ENCODE measurements at places on chromosomes 12 and 14. TPM values are rescaled to one million over a fixed set of nuclear protein-coding genes. Genes with fewer than 3 reads are reported as not detected.

GRCh38 chr14:22952418-22952817 is 4.5 kb downstream of the HAUS4 start:
- H3K27ac ChIP-seq: no peak overlapping the region
- no peak overlapping the region for H3K4me3 ChIP-seq
- no peak for DNase-seq

PRPH gene
- total RNA-seq: 0.62 TPM

- no peaks in the 10 kb centered on the region for H3K27me3 ChIP-seq
- no peak for DNase-seq
- H3K36me3 ChIP-seq: no peaks in the 10 kb centered on the region
- H3K4me1 ChIP-seq: no peaks in the 10 kb centered on the region
Observed at GRCh38 chr14:24534286-24534685, 26.2 kb upstream of the CMA1 start.

- no peak for DNase-seq
- H3K27me3 ChIP-seq: peaks cover 3% of the 10 kb centered on the region
- peaks cover 3% of the 10 kb centered on the region for H3K4me1 ChIP-seq
- H3K36me3 ChIP-seq: no peaks in the 10 kb centered on the region
- H3K4me3 ChIP-seq: no peak overlapping the region
- no peak overlapping the region for H3K27ac ChIP-seq
Observed at GRCh38 chr14:61996753-61997152, 234.5 kb downstream of the SNAPC1 start.

GRCh38 chr12:14471497-14471896 is 96.2 kb downstream of the PLBD1 start:
- no peak overlapping the region for H3K27ac ChIP-seq
- DNase-seq: no peak
- H3K4me1 ChIP-seq: no peaks in the 10 kb centered on the region

PPM1H gene
- 25.4 TPM for total RNA-seq

CYP46A1 gene
- total RNA-seq: 2.9 TPM

DNA sequence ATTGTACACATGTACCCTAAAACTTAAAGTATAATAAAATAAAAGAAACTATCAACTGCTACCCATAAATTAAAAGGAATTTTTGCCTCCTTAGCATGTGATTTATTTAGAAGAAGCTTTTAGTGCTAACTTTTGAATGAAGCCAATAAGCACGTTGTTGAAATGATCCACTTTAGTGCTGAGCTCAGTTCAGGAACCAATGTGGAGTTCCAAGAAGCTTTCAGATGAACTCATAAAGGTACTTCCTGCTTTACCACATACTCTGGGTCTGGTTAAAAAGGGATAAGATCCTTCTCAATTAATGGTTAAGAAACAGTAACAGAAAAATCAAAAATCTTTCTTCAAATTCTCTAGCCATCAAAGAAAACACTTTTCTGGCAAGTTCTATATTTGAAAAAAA is 39.4 kb downstream of the TMTC1 start:
- no peak overlapping the region for H3K27ac ChIP-seq
- no peaks in the 10 kb centered on the region for H3K4me1 ChIP-seq
- H3K4me3 ChIP-seq: no peak overlapping the region
- peaks cover 2% of the 10 kb centered on the region for H3K36me3 ChIP-seq
- no peak for DNase-seq
- no peaks in the 10 kb centered on the region for H3K27me3 ChIP-seq

ZFHX2 gene
- 16.4 TPM for total RNA-seq

ATP2B1 gene
- 110 TPM for total RNA-seq

RCOR1 gene
- 36.4 TPM for total RNA-seq
